ENCODE measurements at places on chromosomes 5 and 9.
A peak's percentile ranks its signal among the peaks of the same experiment; 100 is the strongest.

GRCh38 chr5:122492675-122493074 is 180.6 kb downstream of the SNCAIP start:
- DNase-seq: no peak

GRCh38 chr5:176809544-176810080 is 747 bp upstream of the UNC5A start:
- DNase-seq: no peak

- DNase-seq: no peak
Observed at GRCh38 chr5:144504929-144505577, 334.4 kb downstream of the KCTD16 start.

- no peak for DNase-seq
Observed at GRCh38 chr5:10091701-10092100, 158.0 kb downstream of the ATPSCKMT start.

DNA sequence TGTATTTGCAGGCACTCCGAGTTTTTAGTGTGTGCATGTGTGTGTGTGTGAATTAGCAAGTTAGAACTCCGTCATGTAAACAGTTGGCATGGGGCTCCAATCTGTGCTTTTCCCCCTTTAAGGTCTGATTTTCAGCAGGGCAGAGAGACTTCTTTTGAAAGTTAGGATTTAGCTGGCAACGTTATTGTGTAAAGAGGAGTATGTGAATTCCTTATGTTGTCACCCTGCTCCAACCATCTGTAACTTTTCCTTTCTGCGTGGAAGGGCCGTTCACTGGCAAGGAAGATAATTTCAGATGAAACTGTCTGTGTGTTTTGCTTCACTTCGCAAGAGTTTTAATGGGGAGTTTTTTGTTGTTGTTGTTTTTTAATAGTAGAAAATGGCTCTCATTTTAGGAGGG is 332 bp downstream of the SGCD start:
- no peak for DNase-seq

GRCh38 chr5:149433524-149434131 is 54.5 kb upstream of the IL17B start:
- no peak for DNase-seq

DNA sequence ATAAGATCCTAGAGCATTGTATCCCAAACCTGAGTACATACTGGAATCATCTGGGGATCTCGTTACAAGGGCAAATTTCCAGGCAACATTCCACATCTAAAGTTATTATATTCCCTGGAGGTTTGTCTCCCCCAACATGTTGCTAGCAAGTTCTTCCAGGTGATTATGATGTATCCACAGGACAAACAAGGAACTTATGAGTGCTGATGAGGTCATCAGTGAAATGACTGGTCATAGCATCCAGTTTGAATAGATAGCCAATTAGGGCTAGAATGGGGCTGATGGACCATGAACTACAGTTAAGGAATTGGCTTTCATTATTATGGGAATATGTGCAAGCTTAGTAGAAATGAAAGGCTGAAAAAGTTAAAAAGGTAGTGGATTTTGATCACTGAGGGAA is 115.2 kb downstream of the CWC27 start:
- no peak for DNase-seq

DNA sequence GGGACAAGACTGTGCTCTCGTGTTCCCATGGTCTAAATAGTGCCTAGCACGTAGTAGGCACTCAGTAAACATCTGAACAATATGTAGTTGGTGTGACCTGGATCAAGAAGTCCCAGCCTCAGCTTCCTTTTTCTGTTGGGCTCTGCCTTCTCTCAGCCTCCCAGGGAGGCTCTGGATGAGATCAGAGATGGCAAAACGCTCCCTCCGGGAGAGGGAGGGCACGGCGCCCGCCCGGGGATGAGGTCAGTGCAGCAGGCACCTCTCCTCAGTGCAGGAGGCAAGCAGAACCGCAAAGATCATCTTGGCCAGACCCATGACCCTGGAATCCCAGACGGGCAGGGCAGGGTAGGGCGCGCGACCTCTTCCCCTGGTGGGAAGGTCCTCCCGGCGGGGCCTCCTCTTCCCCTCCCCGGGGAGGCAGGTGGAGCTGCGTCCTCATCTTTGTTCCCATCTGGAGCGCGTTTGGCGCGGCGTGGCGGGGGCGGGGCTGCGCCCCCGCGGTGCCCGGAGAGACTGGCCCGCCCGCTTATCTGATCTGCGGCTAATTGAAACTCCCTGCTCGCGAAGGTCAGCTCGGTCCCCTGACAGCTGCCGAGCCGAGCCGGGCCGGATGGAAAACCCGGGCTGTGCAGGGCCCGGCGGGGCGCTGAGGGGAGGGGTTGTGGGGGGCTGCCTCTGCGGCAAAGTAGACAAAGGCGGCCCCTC is 60.9 kb downstream of the CXXC5 start:
- no peak for DNase-seq

GRCh38 chr9:16138561-16139491 is 586.0 kb downstream of the CCDC171 start:
- DNase-seq: no peak

- no peak for DNase-seq
Observed at GRCh38 chr5:172429201-172429940, 25.0 kb downstream of the SH3PXD2B start.

- DNase-seq: no peak
Observed at GRCh38 chr5:140432916-140433315, 31.3 kb downstream of the ANKHD1 start.

GRCh38 chr9:124373386-124373785 is 41.9 kb downstream of the PSMB7 start:
- DNase-seq: no peak

DNA sequence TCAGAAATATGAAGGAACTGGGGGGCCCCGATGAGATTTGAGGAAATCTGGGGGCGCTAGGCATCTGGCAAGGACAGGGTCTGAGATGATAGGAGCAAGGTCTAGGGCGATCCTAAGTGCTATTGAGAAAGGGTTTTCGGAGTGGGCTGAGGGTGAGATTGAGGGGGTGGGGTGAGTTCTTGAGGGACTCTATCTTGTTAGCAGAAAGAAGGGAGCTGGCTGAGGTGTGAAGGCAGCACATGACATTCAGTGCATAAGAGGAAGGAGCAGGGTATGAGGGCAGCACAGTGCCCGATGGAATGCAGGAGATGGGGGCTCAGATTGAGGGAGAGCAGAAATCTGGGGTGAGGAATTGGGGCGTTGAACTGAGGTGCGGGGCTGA is 640 bp downstream of the TRIM32 start:
- peak; percentile 19 for DNase-seq

DNA sequence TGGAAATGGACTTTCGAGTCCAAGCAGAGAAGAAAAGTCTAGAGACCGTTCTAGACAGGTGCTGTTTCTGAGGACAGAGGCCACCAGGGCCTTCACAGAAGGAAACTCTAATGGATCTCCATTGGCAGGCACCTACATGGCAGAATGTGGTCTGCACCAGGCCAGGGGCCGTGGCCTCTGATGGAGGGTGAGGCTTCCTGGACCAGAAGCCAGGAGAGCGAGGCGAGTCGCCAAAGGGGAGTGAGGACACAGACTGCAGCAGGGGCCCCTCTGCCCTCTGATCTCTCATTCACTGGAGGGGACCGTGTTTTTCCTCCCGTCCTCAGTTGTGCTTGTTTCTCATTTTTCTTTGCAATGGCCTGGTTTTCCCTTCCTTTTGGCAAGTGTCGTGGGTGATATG is 41.1 kb downstream of the ALG2 start:
- DNase-seq: no peak

DNA sequence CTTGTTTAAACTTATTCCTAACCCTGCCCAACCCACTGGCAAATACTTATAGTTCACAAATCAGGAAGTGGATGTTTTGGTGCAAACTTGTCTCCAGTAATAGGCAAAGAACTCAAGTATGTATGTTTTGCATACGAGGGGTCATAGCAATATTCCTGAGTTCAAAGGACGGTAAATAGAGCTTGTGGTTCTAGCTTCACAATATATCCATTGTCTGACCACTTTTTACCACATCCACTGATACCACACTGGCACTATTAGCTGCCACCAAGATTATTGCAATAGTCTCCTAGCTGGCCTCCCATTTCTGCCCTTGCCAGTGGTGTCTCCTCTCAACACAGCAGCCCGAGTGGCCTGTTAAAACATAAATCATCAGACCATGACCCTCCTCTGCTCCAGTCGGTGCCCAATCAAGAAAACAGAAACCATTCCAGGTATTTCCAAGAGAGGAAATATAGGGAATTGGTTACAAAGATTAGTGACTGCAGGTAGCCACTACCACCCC is 17.0 kb downstream of the GRXCR2 start:
- no peak for DNase-seq

GRCh38 chr9:128120741-128121465 is 6.6 kb downstream of the PTGES2 start:
- no peak for DNase-seq

- no peak for DNase-seq
Observed at GRCh38 chr9:82410306-82410705, 421.7 kb downstream of the SPATA31D1 start.

- DNase-seq: no peak
Observed at GRCh38 chr9:26811106-26811505, 81.5 kb downstream of the CAAP1 start.

DNA sequence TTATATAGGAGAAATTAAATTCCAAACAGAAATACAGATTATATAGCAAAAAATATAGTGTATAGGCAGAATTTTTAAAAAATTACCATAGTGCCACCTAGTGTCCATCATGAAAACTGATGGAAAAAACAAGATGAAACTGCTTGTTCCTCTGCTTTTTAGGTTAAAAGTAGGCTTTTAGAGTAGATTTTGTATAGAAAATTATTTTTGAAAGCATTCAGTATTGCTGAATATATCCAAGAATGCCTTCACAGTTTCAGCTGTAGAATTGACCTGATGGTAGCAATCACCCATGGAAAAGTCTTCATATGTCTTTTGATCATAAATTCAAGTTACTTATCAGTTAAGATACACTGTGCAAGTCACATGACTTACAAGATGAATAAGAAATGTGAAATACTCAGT is 19.7 kb downstream of the RIOK2 start:
- DNase-seq: no peak

GRCh38 chr5:142059304-142059940 is 46.6 kb upstream of the GNPDA1 start:
- no peak for DNase-seq

GRCh38 chr5:40478766-40479165 is 200.9 kb upstream of the PTGER4 start:
- no peak for DNase-seq

DNA sequence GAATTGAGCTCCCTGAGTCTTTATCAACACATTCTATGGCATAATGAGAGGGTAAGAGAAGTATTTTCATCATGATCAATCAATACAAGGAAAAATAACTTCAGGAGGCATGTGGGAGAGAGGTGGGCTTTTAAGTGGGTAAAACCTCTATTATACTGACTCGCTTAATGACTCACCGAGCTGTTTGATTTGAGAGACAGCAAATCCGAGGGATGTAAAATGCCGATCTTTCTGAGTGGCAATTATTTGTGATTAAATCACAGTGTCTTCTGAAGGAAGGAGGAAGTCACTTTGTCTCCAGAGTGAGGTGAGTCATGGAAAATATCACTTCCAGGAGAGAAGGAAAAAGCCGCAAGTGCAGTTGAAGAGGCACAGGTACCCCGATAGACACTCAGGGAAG is 320.4 kb downstream of the DRD1 start:
- no peak for DNase-seq

GRCh38 chr5:134772461-134773125 is 14.0 kb downstream of the DDX46 start:
- DNase-seq: no peak

DNA sequence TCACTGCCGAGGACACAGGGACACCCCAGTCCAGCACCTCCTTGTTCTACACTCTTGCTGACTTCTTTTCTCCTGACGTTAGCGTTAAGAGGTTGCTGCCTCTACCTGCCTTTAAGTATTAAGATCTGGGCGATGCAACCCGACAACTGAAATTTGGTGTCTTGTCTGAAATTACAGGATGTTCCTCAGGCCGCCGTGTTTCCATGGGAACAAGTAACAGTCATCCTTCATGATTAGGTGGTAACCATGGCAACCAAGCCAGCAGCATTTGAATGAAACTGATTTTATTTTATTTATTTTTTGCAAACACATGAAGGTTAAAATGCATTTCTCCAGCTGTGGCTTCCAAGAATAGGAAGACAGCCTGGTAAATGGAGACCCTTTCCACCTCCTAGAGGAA is 20.8 kb downstream of the DAB2IP start:
- no peak for DNase-seq

GRCh38 chr5:133048993-133049725 is 2.7 kb upstream of the HSPA4 start:
- no peak for DNase-seq

DNA sequence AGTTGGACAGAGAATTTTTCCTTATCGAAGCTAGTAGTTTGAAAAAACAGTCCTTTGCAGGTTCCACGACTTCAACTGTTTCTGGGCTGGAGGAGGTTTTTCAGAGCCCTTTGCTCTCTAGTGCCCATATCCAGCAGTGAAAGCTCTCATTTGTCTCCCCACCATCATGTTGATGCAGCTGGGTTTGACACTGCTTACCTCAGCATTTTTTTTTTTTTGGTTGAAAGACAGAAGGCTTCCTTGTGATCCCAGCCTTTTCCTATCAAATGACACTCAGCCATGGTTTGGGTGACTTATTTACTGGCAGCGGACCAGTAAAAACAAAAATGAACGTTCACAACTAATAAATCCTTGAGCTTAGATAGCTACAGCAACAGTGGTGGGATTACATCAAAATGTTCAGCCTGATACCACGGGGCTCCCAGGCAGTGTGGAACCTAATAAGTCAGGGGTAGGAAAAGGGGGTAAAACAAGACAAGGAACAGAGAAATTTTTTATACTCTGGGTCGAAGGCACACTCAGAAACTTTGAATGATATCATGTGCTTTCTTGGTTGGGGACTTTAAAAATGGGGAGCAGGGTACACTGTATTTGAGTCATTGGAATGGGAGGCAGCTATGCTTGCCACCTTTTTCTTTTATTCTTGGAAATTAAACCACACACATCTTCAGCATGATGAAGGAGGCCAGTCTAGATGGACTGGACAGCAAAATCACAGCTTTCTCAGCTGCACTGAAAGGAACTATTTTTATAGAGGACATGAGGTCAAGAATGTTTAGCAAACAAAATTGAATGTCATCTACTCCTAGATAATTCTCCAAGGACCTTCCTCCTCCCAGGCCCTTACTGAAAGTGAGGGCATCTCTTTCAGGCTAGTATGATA is 308.9 kb upstream of the MPDZ start:
- no peak for DNase-seq

GRCh38 chr5:144219869-144220268 is 49.2 kb downstream of the KCTD16 start:
- no peak for DNase-seq

GRCh38 chr5:135153661-135154060 is 119.6 kb upstream of the PITX1 start:
- DNase-seq: no peak

DNA sequence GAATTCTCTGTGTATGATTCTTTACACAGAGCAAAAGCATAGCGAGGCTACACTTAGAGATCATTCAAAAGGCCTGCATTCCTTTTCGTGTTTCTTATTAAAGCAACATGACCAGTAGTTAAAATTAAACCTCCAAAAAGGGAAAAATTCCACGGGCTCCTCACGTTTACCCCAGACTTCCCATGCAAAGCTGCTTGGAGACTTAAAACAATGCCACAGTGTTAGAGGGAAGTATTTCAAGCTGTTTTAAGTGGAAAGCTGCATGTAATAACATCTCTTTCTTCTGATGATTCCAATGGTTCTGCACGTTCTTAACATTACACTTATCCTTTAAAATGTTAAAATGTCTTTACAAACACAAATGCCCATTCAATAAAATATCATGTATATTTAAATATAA is 405.2 kb downstream of the SEMA5A start:
- DNase-seq: no peak

- no peak for DNase-seq
Observed at GRCh38 chr9:92341578-92341977, 15.8 kb downstream of the CENPP start.

- DNase-seq: no peak
Observed at GRCh38 chr9:120915854-120916470, 10.6 kb downstream of the TRAF1 start.

All from stimulated activated CD4-positive, alpha-beta T cell treated with anti-CD3 and anti-CD28 coated beads, Interleukin-2, amount 100 ng/mL, for 24 hours (primary cell).